ENCODE measurements at places on chromosomes 2 and 18.
A peak's percentile ranks its signal among the peaks of the same experiment; 100 is the strongest.

- no peak for DNase-seq
Observed at GRCh38 chr2:121046335-121046734, 238.7 kb downstream of the TFCP2L1 start.

DNA sequence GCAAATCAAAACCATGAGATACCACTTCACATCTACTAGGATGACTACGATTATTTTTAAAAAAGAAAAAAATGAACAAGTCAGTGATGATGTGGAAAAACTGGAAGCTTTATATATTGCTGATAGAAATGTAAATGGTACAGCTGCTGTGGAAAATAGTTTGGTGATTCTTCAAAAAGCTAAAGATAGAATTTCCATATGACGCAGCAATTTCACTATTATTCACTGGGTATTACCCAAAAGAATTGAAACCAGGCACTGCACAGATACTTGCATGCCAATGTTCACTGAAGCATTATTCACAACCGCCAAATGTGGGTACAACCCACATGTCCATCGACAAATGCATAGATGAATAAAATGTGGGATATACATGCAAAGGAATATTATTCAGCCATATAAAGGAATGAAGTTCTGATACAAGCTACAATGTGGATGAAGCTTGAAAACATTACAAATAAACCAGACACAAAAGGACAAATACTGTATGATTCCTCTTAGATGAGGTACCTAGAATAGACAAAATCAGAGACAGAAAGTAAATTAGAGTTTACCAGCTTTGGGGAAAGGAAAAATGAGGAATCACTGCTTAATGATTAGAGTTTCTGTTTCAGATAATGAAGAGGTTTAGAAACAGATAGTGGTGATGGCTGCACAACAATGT is 11.1 kb downstream of the RTTN start:
- DNase-seq = no peak

DNA sequence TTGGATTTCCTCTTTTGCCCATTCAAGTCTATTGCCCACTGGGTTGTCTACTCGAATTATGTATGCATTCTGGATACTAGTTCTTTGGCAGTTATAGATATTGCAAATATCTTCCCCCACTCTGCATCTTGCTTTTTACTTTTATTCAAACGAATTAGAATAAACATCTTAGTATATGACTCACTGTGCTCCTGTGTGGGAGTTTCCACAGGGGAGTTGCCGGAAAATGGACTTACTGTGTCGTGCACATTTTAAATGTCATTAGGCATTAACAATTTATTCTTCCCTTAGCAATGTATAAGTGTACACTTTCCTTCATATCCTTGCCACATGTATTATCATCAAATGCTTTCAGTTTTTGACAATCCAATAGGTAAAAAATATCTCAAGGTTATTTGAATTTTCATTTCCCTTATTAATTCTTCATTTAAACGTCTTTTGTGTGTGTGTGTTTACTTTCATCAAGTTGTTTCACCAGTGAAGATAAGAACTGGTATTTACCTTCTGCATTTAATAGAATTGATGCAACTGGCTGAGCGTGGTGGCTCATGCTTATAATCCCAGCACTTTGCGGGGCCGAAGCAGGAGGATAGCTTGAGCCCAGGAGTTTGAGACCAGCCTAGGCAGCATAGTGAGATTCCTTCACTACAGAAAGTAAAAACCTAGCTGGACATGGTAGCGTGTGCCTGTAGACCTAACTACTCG is 4.6 kb upstream of the UGT1A5 start:
- no peak for DNase-seq

- peak; percentile 23 for DNase-seq
Observed at GRCh38 chr2:769771-770170, 92.6 kb upstream of the TMEM18 start.

- no peak for DNase-seq
Observed at GRCh38 chr2:240305369-240305962, 130.0 kb upstream of the GPC1 start.

DNA sequence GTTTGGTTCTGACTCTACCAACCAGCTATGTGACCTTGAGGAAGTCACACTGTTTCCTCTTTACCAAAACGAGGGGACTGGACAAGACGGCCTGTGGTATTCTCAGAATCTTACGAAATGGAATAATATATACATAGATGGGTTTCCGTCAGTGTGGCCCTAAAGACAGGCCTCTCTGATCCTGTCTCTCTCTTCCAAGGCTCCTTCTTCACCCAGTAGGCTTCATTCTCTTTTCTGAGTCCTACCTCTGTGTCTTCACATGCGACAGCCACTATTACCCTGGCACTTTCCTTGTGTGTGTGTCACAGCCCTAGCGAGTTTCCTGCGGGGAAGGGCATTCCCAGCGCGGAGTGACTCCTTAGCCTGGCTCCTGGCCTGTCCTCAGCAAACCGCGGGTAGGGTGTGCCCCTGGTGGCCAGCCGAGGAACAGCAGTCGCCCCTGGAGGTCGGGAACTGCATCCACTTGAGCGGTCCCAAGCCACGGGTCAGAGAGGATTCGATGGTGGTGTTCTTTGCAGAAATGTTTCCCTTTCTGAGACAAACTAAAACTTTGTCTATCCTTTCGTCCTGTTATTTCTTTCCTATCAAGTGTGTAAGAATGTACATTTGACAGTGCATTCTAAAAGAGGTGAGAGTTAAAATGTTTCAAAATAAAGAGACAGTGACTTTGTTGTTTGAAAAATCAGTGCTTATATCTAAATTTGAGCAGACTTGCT is 63.3 kb downstream of the RAB31 start:
- DNase-seq = peak; percentile 54

DNA sequence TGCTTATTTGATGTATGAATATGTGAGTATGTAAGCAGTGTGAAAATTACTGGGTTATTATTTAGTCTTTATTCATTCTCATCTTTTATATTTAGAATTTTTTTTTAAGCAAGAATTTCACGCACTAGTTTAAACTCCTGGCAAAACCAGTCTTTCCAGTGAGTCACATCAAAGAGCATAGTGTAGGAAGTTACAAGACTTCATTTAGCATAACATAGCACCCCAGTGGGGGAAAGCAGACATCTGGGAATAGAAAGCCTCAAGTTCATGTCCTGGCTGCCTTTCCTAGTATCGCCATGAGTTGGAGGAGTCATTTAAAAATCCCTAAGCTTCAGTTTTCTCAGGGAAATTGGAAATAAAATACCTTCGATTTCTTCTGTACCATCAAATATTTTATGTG is 408.3 kb downstream of the NUP35 start:
- no peak for DNase-seq

All from stimulated activated naive CD8-positive, alpha-beta T cell treated with anti-CD3 and anti-CD28 coated beads, Interleukin-15, amount 100 ng/mL, for 72 hours (primary cell).